ENCODE measurements at places on chromosomes 3 and 15.
A peak's percentile ranks its signal among the peaks of the same experiment; 100 is the strongest.

- no peak for DNase-seq
Measured at GRCh38 chr15:60840306-60840702, 361.4 kb upstream of the ICE2 start.

- DNase-seq = no peak
Measured at GRCh38 chr15:32872621-32873283, 154.9 kb downstream of the GREM1 start.

- no peak for DNase-seq
Measured at GRCh38 chr3:119395923-119396358, 67.5 kb downstream of the TMEM39A start.

GRCh38 chr15:78392430-78392829 lies 45.6 kb upstream of the IREB2 start:
- DNase-seq = no peak

GRCh38 chr3:54826251-54826691 lies 101.6 kb downstream of the LRTM1 start:
- DNase-seq = no peak

- DNase-seq = no peak
Measured at GRCh38 chr3:154969366-154969765, 110.8 kb upstream of the MME start.

GRCh38 chr15:97944724-97945123 lies 15.8 kb upstream of the ARRDC4 start:
- DNase-seq = no peak

DNA sequence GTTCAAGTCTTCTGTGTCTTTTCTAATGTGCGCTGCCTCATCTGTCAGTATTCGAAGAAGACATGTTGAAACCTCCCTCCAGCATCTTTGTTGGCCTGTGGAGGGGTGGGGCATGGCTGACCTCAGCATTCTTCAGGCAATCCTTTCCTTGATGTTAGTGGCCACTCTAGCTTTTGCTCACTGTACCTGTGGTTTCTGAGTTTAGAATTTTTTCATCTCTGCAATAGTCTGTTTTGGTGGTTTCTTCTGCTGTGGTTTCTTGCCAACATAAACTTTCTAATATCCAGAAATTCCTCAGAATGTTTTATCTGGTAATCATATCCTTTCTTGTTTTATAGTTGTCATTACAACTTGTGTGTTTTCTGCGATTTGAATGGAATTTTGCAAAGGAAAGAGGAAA lies 251.3 kb upstream of the NR2E3 start:
- no peak for DNase-seq

DNA sequence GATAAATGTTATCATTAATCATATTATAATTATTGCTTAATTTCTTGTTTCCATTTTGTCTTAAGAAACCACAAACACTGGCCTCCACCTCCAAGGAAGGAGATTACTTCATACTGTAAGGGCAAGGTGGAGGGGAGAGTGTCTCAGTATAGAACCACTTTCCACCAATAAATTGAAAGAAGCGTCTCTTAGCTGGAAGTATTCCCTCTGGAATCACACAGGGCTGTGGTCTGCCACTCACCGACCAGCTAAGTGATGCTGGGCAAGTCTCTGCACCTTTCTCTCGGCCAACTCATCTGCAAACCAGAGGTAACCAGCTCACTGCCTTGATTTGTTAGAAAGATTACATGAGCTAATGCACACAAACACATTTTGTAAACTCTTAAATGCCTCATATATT lies 63.1 kb downstream of the EIF4E3 start:
- no peak for DNase-seq

- no peak for DNase-seq
Measured at GRCh38 chr3:10352146-10352911, 31.4 kb upstream of the SEC13 start.

DNA sequence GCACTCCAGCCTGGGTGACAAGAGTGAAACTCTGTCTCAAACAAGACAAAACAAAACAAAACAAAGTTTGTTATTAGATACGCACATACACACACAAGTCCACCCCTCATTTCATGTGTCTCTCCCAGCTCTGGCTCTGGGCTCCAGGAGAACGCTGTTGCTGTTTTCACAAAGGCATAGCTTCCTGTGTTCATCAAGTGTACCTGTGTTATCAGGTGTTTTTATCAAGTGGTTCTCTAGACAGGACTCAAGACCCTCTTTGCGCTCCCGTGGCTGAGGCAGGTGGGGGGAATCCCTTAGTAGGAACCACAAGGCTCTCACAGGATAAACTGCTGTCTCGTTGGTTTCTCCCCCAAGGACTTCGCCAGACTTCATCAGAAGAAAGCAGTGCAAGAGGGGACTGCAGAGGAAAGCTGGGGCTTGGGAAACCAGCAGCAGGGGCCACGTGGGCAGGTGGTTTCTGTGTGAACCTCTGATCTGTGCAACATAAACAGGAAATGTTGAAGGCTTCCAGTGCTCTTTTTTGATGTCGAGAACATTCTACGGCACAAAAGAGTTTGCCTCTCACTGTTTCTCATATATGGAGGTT lies 6.9 kb upstream of the PPP1R2 start:
- DNase-seq = peak; percentile 92

GRCh38 chr15:68818769-68819494 lies 1.8 kb downstream of the ANP32A start:
- peak; percentile 78 for DNase-seq

GRCh38 chr3:30393079-30393478 lies 213.3 kb upstream of the TGFBR2 start:
- no peak for DNase-seq

GRCh38 chr15:60026555-60026954 lies 22.4 kb downstream of the FOXB1 start:
- no peak for DNase-seq

DNA sequence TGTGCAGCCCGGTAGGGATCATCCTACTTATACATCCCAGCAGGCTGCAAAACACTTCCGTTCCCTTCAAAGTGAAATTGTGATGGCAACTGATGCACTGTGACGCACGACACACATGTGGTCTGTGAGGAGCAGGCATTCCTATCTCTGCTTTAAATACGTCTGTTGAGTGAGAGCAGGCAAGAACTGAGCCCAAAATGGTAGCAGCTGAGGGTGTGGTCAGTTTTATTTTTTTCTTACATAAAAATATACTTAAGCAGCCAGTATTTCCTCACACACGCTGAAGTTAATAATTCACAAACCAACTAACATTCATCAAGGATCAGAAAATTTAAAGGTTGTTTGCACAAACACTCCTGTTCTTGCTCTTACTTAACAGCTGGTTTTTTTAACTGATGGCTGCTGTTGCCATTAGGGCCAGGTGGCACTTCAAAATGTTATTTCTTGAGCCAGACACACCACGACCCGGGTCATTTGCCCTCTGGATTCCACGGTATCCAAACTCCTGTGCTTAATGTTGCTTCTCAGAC lies 23.9 kb downstream of the LRIG1 start:
- no peak for DNase-seq

- no peak for DNase-seq
Measured at GRCh38 chr3:46400000-46400734, 6.7 kb downstream of the CCR5AS start.

- DNase-seq = peak; percentile 84
Measured at GRCh38 chr3:187714404-187714979, 12.1 kb upstream of the RTP2 start.

- DNase-seq = no peak
Measured at GRCh38 chr3:58874795-58875194, 175.0 kb downstream of the CFAP20DC start.

- no peak for DNase-seq
Measured at GRCh38 chr3:25686766-25687165, 22.1 kb upstream of the TOP2B start.

DNA sequence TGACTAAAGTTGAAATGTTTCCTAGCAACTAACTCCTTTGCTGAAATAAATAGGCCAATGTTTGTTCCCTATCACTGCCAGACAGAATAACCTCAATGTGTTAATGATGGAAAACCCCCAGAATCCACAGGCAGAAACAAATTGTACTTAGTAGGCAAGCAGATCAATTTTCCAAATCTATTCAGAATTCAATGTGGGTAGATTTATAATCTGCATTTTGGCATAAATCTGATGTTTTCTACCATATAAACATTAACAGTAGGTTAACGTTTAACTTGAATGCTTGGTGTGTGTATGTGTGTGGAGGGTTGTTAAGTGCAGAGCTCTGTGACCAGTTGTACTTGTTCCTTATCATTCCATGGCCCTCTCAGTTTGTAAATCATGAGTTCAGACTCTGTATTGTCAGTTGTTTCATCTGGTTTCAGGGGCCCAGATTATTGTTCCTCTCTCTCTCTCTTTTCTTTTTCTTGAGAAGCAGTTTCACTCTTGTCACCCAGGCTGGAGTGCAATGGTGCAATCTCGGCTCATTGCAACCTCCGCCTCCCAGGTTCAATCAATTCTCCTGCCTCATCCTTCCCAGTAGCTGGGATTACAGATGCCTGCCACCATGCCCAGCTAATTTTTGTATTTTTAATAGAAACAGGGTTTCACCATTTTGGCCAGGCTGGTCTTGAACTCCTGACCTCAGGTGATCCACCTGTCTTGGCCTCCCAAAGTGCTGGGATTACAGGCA lies 32.8 kb downstream of the PLSCR1 start:
- no peak for DNase-seq

DNA sequence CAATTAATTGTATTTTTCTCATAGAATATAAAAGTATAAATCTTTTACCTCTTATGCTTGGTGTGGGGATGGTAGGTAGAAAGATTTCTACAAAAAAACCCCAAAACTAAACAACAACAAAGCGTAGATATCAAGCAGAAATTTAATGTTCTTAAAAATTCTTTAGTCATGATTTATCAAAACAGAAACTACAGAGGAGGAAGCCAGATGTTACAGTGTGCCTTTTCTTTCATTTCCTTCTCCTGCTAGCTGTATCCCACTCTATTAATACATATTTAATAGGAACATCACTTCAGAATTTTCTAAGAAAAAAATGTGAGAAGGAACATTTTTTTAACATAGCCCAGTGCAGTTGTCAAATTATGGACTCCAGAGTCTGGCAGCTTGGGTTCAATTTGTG lies 420.6 kb downstream of the TUSC7 start:
- no peak for DNase-seq

GRCh38 chr3:72887343-72887704 lies 522 bp upstream of the GXYLT2 start:
- no peak for DNase-seq

- DNase-seq = no peak
Measured at GRCh38 chr15:49686599-49686998, 65.8 kb downstream of the DTWD1 start.

- no peak for DNase-seq
Measured at GRCh38 chr15:29924750-29925149, 102.5 kb upstream of the TJP1 start.

GRCh38 chr3:184419171-184419570 lies 39.3 kb downstream of the CHRD start:
- DNase-seq = no peak

GRCh38 chr3:42544492-42545283 lies 37.1 kb downstream of the SEC22C start:
- no peak for DNase-seq

GRCh38 chr15:69807721-69808120 lies 290.0 kb downstream of the TLE3 start:
- DNase-seq = no peak

GRCh38 chr15:45121706-45122417 lies 7.7 kb downstream of the DUOXA2 start:
- DNase-seq = no peak

DNA sequence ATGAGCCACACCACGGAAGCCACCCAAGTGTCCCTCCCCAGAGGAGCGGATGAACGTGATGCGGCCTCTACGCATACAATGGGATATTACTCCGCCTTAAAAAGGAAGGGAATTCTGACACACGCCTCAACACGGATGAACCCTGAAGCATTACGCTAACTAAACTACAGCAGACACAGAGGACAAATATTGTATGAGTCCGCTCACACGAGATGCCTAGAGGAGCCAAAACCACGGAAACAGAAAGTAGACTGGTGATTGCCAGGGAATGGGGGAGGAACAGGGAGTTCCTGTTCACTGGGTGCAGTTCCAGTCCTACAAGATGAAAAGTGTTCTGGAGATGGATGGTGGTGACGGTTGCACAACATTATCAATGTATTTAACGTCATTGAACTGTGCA lies 32.7 kb downstream of the SRGAP3 start:
- no peak for DNase-seq

DNA sequence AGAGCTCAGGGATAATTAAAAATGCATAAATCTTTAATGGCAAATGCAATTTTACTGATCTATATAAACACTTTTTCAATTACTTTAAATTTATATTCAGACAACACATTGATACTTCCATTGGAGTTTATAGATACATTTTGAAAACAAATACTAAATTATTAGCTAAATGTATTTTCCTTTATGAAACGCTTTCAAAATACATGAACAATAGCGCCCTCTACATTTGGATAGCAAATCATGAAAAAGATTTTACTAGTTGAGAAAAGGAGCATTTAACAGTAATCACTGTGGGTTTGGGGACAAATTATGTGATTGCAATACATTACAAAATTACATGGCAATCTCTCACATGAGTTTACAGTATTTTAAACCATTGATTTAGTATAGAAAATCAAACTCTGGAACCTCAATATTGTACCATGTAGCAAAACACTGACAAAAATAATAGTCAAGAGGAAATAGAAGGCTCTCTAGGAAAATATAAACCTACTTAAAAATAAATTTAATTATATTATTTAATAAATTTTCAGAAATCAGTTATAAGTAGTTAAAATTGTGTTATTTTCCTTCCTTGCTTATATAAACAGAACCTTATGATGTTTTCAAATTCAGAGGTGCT lies 207.9 kb downstream of the ZIC1 start:
- DNase-seq = no peak

DNA sequence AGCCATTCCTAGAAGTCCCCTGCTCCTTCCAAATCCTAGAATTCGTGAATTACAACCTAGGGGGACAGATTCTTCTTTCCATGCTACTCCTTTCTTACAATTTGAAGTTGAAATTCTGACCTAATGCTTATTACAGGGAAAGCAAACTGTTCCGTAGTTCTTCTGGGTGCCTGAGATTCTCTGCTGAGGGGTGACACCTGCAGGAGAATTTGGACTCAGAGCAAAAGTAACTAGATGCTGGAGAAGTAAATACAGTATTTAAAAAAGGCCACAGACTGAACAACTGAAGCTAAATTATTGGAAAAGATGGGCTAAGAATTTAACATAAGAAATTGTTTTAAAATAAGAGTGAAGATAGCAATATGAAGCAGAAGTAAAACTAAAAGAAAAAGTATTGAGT lies 37.9 kb downstream of the ACAD9 start:
- DNase-seq = peak; percentile 8

Measured in activated effector memory CD4-positive, alpha-beta T cell treated with anti-CD3 and anti-CD28 coated beads, Interleukin-2, amount 50 U/mL, for 16 hours (primary cell).